ENCODE measurements at places on chromosomes 3 and 15.

DNA sequence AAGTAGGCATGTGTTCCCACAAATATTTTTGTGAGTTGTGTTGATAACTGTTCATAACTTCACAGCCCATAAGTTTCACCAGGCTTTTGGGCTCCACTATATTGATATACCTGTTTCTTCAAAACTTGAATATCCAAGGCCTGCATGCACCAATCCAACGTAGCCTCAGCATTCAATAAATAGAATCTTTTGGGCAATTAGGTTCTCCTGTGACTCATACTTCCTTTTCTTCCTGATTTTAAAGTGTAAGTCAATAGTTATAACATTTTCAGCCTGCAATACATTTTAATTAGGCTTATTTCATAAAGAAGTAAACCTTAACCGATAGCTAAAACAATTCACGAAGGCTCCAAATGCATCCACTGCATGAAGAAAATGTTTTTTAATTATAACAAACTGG is 97.8 kb upstream of the SPRED1 start:
- no peak for DNase-seq

GRCh38 chr3:107514453-107514852 is 8.3 kb upstream of the BBX start:
- no peak for DNase-seq

DNA sequence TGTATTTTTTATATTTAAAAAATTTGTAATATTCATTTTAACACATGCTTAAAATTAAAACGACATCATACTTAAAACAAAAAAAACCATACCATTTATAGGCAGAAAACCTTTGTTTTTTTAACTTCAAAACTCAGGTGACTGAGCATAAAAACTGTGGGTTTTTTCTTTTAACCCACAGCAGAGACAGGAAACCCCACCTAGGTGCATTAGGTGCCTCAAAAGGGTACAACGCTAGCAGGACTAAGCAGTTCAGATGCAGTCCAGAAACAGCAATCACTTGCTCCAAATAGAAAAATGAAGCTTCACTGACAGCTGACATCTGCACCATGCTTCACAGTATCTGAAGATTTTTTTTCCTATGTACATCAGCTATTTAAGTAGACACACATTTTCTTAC is 52.3 kb downstream of the GLB1 start:
- DNase-seq, result no peak

GRCh38 chr15:63531586-63531985 is 27.2 kb downstream of the USP3 start:
- no peak for DNase-seq

DNA sequence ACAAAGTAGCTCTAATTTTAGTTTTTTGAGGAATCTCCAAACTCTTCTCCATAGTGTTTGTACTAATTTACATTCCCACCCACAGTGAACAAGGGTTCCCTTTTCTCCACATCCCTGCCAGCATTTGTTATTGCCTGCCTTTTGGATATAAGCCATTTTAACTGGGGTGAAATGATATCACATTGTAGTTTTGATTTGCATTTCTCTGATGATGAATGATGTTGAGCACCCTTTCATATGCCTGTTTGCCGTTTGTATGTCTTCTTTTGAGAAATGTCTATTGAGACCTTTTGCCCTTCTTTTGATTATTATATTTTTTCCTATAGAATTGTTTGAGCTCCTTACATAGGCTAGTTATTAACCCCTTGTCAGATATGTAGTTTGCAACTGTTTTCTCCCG is 239.9 kb upstream of the TPM1 start:
- no peak for DNase-seq

DNA sequence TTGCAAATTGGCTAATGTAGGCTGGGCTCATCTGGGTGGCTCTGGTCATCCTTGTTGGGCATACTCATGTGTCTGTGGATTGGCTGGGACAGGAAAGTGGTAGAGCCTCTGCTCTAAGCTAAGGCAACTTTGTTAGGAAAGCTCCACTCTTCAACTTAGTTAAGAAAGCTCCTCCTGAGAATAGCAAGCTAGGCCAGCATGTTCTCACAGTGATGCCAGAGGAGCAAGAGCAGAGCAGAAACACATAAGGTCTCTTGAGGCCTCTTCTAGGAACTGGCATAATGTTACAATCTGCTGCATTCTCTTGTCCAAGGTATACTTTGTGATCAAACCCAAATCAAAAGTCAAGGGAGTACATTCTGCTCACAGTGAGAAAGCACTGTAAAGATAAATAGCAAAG is 158.6 kb upstream of the RORA start:
- DNase-seq, result no peak

DNA sequence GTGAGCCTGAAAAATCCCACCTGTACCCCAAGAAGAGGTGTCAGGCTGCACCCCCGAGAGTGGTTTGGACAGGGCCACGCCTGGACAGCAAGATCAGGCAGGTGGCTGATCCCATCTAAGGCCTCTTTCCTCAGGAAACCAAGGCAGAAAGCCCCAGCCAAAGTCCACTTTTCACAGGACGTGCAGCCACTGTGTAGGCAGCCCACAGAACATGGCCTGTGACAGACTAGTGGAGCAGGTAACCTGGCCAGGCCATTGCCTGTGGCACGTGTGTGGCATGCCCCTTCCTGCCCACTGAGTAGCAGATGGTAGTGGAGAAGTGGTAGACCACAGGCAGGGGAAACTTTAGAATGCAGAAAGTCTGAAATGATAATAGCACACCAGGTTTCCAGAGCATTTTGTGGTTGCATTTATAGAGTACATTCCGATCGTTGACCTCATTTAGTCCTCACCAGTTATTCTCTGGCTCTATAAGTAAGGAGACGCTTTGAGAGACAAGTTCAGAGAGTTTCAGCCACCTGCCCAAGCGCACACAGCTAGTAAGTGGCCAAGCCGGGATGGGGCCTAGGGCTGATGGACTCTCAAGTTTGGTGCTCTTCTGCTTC is 68.7 kb downstream of the AAGAB start:
- no peak for DNase-seq

GRCh38 chr3:126835472-126836219 is 131.6 kb downstream of the CHCHD6 start:
- DNase-seq, result no peak

- DNase-seq, result no peak
These were observed 89.0 kb downstream of the WDR76 start for GRCh38 chr15:43915631-43916325.

DNA sequence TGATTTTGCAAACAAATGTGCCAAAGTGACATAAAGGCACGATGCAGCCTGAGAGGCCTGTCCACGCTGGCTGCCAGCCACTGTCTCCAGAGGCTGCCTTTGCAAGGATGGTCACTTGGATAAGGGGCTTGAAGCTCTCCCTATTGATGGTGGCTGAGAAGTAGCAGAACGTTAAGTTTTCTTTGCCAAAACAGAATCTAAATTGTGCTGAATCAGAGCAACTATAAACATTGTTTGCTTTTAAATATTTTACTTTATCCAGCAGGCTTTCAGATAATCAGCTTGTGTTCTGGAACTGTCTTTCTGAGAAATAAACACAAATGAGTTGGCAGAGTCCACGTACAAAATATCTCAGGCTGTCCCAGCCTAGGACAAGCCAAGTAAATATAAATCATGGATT is 23.8 kb upstream of the CNBP start:
- DNase-seq, result no peak

- DNase-seq, result no peak
These were observed 178.2 kb upstream of the GOLIM4 start for GRCh38 chr3:168273917-168274316.

- DNase-seq, result no peak
These were observed 66.3 kb upstream of the IL12A start for GRCh38 chr3:159922193-159922840.

- DNase-seq, result no peak
These were observed 11.4 kb downstream of the GPR87 start for GRCh38 chr3:151305060-151305774.

- DNase-seq, result no peak
These were observed 35.7 kb downstream of the RBPMS2 start for GRCh38 chr15:64739577-64740143.

DNA sequence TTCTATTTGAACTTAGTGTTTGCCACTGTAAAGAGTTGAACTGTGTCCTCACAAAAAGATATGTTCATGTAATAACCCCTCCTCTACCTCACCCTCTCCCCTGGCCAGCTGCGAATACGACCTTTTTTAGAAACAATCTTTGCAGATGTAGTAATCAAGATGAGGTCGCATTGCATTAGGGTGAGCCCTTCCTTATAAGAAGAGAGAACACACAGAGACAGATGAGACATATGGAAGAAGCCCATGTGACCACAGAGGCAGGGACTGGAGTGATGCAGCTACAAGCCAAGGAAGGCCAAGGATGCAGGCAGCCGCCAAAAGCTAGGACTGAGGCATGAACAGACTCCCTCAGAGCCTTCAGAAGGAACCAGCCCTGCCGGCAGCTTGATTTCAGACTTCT is 27.6 kb downstream of the GPR176 start:
- DNase-seq, result no peak

- DNase-seq, result no peak
These were observed 62.4 kb upstream of the SPATA12 start for GRCh38 chr3:56998076-56998529.

DNA sequence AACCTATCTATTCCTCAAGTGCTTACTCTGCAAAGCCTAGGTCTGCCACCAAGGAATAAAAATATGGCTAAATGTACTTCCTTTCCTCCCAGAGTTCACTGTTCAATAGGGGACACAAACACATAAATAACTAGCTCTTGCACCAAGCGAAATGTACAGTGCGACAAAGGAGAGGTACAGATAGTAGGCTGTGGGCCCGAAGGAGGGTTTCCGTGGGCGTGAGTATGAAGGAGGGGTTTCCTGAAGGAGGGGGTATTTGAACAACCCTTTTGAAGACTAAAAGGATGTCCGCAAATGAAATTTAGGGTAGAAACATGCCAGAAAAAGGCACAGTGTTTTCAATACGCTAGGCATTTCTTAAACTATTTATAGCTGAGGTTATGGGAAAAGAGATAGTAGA is 207.9 kb downstream of the LPP start:
- DNase-seq, result no peak

DNA sequence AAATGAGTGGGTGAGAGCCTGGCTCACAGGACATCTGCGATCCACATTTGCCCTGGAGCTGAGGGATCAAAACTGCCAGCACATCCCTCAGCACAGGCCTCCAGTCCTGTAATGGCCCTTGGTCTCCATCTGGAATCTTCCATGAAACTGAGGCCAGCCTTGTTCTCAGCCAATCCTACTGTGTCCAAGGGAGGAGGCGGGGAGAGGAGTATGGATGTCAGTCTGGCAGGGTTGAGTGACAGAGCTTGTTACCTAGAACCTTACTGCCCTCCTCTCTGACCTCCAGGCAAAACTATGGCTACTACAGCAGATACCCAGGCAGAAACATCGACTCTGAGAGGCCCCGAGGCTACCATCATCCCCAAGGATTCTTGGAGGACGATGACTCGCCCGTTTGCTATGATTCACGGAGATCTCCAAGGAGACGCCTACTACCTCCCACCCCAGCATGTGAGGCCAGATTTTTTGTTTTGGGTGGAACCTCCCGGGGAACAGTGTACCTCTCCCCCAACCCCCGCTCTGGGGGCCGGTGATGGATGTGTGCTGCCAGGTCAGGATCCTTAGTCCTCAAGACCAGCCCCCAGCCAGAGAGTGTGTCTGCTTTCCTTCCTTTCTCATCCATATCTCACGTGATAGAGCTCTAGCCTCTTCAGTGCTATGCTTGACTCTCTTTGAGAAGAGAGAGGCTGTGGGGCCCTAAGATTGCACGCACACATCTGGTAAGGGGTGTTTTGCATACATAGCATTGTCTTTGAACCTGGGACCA is 41.3 kb downstream of the CHDH start:
- no peak for DNase-seq

DNA sequence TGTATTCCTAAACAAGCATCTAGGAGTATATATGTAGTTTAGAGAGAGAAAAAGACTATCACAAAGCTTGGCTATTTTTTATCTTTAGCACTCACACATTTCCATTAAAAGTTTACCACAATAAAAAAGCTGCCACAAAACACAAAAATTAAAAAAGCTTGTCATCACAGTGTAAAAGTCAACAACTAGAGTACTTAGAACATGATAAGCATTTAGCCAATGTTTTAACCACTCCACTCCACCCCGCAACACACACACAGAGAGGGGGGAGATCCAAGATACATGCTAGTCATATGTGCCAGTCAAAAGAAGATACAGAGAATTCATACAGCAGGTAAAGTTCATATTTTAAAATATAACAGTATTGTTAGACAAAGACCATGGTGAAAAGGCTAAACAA is 79.7 kb downstream of the STAG1 start:
- no peak for DNase-seq

GRCh38 chr15:68778876-68779275 is 41.8 kb downstream of the ANP32A start:
- DNase-seq, result no peak

GRCh38 chr3:144380849-144381248 is 409.2 kb downstream of the DIPK2A start:
- DNase-seq, result no peak

DNA sequence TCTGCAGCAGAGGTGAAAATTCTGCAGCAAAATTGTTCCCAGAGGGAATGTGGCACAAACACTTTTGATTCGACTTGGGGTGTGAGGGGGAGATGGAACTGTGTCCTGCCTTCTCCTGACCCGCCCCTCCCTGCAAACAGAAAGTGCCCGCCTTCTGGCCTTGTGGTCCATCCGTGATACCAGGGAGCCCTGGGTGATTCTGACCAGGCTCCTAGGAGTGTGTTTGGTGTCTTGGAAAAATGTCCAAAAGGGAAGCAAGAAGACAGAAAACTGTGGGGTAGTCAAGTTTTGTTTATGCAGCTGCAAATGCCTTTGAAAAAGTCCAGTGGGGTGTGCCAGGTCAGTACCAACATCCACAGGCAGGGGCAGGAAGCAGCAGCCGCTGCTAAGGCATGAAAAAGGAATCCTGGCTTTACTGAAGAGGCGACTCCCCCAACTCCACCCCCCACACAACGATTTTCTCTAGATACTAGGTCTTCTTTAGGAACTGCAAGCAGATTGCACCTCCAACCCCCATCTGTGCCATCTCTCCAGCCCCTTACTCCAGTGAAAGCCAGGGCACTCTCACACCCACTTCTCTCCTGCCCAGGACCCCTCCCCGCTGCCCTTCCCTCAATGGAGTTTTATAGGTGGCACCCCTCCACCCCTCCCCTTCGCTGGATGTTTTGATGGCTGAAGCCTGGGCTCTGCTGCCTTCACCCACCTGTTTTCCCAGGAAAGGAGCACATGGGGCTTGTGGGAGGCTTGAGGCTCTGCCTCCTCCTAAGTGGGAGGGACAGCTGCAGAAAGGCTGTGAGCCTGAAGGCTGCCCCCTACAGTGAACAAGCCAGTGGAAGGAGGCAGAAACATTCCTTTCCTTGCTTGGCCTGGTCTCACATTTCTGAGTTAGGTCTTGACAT is 82.4 kb upstream of the HERC1 start:
- no peak for DNase-seq

DNA sequence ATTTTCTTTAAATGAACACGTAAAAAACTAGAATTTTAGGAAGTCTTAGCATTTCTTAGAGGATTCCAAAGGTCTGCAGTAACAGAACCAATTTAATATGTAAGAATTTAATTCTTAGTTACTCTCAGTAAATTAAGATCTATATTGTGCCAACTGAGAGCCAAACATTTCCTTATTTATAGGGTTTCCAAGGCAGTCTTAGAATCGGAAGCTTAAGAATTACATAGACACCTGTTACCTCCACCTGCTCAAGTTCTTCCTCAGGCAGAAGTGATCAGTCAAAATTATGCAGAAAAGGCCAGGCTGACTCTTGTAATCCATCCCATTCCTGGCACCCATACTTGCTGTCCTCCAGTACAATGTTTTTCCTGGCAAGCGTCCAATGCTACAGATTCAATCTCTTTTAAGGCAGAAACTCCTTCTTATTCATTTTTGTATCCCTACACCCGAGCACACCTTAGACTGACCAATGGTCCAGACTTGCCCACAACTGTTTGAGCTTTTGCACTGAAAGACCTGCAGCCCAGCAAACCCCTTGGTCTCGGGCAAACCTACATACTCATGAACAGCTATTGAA is 64.3 kb downstream of the NCEH1 start:
- no peak for DNase-seq
